ENCODE measurements at places on chromosomes 3 and 15.

GRCh38 chr3:103991461-103992115 lies 1375.1 kb upstream of the ALCAM start:
- DNase-seq, result no peak

DNA sequence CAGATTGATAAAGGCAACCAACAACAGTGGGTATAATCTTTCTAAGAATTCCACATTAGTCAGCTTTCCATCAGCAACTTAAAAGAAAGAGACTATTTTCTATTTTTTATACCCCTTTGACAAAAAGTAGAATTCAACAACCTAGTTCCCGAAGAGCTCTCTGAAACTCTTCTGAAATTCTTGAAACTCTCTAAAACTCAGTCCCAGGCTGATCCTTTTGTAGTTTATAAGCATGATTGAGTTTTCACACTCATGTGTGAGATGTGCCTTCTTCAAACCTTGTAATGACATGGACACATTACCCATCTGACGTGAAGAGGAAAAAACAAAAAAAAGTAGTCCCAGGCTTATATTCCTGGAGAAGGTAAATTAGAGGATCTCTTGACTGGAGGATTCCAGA lies 31.4 kb downstream of the RAF1 start:
- no peak for DNase-seq

DNA sequence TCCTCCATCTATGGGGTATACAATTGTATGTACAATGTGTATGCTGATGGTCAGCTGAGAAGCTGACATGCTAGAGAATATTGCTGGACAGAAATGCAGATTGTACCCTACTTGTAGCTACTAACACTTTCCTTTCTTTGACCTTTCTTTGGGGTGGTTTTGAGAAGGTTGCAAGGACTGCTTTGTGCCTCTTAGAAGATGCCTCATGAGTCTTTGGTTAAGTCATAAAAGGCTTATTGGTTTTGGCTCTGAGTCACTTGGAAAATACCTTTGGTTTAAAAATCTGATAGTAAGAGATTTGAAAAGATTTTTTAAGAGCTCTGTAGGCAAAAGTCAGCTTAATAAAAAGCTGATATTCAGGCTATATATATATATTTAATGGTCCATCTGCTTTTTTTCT lies 71.5 kb downstream of the ZMAT3 start:
- DNase-seq, result no peak

DNA sequence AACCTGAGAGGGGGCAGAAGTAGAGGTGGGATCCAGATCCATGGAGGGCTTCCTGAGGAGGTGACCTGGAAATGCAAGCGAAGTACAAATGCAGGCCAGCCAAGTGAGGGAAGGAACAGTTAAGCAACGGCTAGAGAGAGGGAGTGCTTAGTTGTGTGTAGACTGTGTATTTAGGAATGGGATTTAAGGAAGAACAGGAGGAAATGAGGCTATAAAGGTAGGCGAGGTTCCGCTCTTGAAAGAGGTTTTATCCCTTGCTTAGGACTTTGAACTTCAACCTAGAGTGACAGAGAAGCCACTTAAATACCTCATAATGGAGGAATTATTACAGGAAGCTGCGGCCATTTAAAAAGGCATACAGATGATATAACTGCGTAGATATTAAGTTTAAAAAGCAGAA lies 295.1 kb downstream of the THSD4 start:
- DNase-seq, result no peak

- DNase-seq, result no peak
Observed at GRCh38 chr3:852033-852432, 240.8 kb upstream of the CNTN6 start.

GRCh38 chr15:63497642-63498467 lies 6.5 kb upstream of the USP3 start:
- peak; percentile 64 for DNase-seq

- no peak for DNase-seq
Observed at GRCh38 chr15:56719774-56720555, 13.3 kb downstream of the ZNF280D start.

DNA sequence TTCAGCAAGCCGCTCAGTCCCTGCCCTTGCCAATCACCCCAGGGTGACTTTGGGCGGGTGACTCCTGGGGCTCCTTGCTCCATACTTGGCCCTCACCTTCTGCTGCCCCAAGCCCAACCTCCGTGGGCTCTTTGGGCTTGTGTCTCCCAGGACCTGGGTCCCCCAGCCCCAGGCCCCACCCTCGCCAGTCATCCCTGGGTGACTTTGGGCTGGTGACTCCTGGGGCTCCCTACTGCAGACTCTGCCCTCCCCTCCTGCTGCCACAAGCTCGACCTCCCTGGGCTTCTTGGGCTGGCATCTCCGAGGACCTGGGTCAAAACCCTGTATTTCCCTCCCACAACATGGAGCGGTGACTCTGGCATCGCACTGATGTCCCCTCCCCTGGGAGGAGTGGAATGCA lies 151.5 kb downstream of the GOLGA6L4 start:
- DNase-seq, result no peak

DNA sequence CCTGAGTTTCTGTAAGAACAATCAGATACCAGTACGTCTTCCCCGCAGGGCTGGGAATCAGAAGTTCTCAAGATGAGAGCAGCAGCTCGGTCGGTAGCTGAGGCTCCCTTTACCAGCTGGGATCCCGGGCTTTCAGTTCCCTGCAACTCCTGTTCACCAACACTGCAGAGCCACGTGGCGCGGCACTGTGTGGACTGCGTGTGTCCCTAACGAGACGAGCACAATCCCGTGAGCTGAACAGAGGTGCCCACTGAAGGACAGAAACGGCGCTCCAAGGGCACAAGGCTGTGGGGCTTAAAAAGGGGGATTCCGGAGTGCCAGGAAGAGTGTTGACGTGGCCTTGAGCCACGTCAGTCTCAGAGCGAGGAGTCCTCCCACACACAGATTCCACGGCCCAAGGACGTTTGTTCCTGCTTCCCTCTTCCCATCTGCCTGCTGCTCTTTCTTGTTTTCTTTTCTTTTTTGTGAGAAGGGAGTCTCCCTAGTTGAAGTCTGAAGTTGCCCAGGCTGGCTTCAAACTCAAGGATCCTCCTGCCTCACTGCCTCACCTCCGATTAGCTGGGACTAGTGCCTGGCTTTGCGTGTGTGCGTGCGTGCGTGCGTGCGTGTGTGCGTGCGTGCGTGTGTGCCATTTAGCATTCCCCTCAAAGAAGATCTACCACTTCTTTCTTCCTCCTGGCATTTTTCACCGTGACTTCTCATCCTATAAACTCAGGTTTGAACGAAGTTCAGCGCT lies 37.1 kb upstream of the RPL35A start:
- DNase-seq, result no peak

GRCh38 chr3:162610261-162610660 lies 1113.7 kb downstream of the OTOL1 start:
- no peak for DNase-seq

GRCh38 chr15:83207009-83207659 lies 489 bp downstream of the HDGFL3 start:
- DNase-seq, result peak; percentile 47

- DNase-seq, result no peak
Observed at GRCh38 chr3:25581823-25582222, 82.9 kb downstream of the TOP2B start.

GRCh38 chr15:63348392-63348791 lies 33.3 kb downstream of the CA12 start:
- peak; percentile 18 for DNase-seq

GRCh38 chr3:114104414-114104813 lies 47.9 kb downstream of the QTRT2 start:
- DNase-seq, result no peak

GRCh38 chr3:69972672-69973071 lies 26.9 kb upstream of the SAMMSON start:
- DNase-seq, result no peak

DNA sequence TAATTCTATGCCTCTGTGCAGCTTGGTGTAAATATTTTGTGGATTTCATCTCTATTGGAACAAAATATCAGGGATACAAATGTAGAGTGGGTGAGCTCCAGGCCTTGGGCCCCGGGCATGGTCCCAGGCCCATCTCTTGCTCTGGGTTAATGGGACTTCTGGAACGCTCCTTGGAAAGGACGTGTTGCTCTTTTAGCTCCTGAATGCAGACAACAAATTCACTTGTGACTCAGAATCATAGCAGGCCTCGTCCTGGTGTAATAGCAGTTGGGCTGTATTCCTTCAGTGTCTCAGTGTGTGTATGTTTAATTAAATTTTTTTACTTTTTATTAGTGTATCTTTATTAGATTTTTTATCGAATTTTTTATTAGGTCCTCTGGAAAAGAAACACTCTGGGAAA lies 266.7 kb upstream of the C2CD4B start:
- no peak for DNase-seq

- DNase-seq, result no peak
Observed at GRCh38 chr3:24490151-24490550, 4.5 kb downstream of the THRB start.

DNA sequence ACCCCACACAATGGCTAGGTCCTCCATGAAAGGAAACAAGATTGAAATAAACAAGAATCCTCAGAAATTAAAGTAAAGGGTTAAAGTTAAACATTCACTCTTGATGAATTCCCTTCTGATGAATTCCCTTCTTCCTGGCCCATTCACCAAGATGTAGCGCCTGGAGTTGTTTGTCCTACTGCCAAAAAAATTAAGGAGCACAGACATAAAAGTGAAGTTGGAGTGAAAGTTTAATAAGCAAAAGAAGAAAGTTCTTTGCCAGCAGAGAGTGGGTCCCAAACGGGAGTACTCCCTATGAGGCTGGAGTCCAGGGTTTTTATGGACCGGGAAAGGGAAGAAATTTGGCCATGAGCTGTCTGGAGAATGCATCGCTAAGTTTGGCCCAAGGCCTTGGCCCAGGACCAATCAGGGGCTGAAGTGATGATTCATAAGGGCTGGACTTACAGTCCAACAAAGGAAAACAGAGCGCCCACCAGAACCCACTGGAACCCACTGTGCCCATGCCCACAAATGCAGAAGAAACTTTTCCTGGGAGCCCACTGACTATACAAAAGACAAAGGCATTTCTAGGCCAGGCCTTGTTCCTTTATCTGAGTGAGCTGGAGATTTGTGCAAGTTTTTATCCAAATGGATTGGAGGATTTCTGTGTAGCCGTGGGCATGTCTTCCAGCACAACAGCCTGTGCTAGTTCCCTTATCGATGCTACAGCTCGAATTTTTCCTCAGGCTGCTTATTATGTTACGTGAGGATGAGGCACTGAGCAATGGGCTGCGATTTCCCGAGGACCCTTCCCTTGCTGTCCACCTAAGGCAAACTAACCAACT lies 1561.6 kb downstream of the OTOL1 start:
- no peak for DNase-seq

DNA sequence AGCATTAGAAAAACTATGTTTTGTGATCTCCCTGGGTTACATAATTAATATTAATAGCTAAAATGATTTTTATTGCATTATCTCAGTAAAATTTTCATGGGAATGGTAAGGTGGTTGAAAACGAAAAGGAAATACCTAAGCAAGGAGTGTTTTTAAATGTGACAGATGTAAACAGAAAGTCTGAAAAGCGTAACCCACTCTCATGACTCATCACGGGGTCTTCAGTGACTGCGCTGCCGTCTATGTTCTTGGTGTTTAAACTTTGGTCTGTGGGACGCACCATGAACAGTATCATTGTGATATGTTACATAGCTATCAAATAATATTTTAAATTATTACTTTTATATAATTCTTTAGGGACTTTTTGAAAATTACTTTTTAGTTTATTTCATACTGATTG lies 19.8 kb downstream of the LRCH3 start:
- DNase-seq, result no peak

DNA sequence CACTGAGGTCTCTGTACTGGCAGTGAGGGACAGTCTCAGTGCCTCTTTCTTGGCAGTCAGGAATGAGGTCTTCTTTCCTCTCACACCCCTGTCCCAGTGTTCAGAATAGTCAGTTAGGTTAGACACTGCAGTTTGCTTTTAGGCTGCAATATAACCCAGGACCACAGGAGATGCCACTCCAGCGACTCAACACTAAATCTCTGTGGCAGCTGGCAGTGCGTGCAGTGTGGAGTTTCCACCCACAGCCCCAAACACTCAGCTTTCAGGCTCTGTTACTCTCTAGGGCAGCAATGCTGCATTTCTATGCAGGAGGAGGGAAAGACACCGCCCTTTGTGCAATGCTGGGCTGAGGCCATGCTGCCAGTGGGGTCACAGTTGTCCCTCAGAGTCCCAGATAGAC lies 150.2 kb upstream of the SUCLG2 start:
- no peak for DNase-seq

DNA sequence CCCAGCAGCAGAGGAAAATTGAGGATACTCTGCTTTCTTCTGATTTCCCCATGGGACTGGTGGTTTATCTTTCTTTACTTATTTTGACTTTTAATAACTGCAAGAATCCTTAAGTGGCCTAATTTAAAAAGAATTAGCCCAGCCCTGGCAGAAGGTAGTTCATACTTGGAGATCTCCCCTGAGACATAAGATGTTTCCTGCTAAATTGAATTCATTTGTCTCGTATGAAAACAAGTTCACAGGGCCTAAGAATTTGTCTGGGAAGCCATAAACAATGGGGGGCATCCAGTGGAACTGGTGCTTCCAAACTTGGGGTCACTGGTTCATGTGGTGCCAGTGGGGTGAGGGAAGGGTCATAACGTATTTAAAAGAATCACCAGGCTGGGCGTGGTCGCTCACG lies 283.1 kb upstream of the RASGRP1 start:
- DNase-seq, result no peak

GRCh38 chr15:29424118-29424517 lies 154.5 kb upstream of the NSMCE3 start:
- DNase-seq, result no peak

DNA sequence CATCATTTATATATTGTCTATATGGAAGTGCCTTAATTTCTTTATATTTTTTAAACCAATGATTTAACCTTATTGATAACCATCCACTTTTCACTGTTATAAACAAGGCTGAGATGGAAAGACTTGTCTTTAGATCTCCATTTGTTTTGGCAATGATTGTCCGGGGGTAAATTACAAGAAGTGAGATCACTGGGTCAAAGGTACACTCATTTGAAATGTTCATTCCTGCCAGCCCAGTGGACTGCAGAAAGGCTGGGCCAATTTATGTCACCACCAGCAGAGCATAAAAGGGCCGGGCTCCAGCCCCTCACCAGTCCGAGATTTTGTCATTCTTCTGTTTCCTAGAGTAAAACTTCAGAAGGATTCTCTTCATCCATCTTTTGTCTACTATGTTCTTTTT lies 93.6 kb upstream of the NEO1 start:
- DNase-seq, result no peak

DNA sequence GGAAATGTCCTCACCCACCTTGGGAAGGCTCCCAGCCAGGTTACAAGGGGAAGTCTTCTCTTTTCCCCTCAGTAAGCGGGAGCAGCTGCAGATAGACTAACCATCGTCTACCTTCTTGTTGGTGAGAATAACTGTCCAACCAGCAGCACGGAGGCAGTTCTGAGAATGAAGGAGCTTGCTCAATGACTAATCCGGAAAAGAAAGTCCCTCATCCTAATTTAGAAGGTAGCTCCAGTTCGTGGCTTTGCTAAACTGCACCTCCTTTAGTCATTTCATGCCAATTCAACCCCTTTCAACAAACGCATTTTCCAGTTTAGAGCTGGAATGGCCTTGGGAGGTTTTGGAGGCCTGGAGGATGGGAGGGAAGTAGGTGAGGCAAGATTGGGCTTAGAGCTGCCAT lies 527.4 kb upstream of the PROK2 start:
- DNase-seq, result no peak

GRCh38 chr15:90124507-90124906 lies 22.2 kb upstream of the IDH2 start:
- no peak for DNase-seq
